ENCODE measurements at places on chromosomes 7 and 10.

DNA sequence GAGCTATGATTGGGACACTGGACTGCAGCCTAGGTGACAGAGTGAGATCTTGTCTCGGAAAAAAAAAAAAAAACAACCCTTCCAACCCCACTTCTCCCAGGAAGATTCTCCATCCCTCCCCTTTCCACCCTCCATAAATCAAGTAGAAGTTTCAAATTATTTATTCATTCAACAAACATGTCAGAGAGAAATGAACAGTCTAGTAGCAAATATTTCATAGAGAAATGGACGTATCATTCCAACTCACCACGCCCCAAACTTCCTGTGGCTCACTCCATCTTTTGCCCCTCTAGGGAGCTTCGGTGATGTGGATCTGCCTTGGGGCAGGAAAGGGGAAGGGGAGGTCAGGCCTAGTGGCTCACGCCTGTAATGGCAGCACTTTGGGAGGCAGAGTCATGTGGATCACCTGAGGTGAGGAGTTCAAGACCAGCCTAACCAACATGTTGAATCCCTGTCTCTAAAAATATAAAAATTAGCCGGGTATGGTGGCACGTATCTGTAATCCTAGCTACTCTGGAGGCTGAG, 638 bp upstream of the TRAPPC14 start:
- no peak for DNase-seq

DNA sequence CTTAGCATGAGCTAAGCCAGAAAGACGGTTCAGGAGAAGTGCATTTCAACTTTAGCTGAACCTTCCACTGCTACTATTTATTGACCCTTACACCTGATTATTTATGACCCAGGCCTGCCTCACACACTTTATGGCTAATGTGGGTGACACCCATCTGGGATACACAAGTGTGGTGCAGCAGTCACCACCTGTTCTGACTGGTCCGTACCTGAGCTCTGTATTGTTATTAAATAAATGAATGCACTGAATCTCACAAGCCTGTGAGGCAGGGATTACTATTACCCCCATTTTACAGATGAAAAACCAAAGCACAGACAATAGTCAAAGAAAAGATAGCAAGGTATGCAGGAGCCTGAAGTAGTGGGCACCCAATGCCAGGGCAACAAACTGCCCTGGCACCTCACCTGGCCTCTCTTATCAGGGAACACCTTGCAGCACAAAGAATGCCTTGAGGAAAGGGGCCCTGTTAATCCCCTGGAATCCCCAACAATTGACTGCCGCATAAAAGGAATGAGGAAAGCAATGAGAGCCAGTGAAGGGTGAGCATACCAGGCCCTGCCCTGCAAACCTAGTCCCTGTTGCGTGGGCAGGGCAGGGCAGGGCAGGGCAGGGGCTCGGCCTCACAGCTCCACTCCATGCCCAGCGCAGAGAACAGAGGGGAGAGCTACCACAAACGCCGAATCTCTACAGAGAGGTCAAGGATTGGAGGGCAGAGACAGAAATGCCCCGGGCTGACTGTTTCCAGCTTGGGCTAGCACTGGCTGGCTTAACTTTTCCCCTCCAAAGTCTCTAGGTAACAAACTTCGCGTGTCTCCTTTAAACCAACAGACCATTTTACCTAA, 1.3 kb downstream of the ANXA11 start:
- no peak for DNase-seq

GRCh38 chr7:152893801-152894294, 134.3 kb downstream of the ACTR3B start:
- no peak for DNase-seq

- peak; percentile 40 for DNase-seq
Observed at GRCh38 chr10:72087969-72088888, at the start of gene SPOCK2. TSS of gene SPOCK2 (minus strand) at chr10:72088551. CDS start at chr10:72088328, 223 bp downstream.

DNA sequence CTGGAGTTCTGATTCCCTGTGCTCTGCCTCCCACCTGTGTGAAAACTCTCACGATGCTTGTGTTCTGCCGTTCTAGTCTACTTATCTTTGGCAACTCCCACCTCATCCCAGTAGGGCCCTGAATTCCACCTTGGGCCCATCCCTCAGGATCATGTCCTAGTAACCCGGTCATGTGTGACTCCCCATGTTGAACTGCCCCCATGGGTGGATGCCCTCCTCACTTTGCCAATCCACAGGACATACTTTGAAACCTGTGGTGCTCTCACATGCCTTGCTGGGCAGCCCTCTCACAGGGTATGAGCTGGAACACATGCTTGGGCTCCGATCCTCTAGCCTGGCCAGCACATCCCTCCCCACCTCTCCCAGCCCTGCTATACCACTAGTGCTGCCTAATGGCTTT, 3.8 kb upstream of the RBM33 start:
- no peak for DNase-seq

DNA sequence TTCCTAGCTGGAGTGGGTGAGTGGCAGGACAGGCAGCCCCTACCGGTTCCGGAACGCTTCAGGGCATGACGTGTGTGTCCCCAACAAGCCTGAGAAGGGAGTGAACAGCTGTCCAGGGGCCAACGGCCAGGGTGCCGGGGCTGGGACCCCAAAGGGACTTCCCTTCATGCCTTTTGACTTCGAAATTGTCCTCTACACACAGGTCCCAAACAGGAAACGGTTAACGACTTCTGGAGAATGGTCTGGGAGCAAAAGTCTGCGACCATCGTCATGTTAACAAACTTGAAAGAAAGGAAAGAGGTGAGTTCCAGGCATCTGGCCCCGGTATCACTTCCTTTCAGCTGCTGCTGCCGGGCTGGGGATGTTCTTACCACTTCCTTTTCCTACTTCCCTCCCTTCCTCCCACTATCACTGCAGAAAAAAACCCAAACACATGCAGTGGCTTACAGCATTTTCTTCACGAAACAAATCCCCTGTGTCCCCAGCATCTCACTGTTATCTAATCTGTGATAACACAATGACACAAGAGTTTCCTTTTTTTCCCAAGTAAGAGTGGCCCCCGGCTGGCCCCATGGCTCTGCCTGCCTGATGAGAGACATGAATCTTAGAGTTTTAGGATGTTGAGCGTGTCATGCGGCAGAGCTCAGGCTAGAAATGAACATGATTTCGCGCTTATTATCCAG, 63.2 kb downstream of the MKI67 start:
- DNase-seq: no peak

DNA sequence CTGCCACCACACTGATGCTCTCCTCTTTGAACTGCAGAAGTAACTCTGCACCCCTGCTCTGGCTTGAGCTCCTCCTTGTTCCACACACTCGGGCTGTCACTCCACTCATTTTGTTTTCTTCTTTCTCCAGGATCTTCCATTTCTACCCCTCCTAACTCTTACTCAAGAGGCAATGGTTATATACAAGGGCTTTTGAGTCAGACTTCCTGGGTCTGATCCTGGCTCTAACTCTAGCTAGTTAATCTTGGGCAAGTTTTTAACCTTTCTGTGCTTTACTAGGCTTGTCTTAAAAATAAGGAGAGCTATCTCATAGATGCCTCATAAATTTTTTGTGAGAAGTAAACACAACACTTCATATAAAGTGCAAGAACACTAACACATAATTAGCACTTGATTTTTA, 45.3 kb upstream of the GNAI1 start:
- DNase-seq: no peak

- no peak for DNase-seq
Observed at GRCh38 chr7:82464372-82464771, 20.8 kb upstream of the CACNA2D1 start.

DNA sequence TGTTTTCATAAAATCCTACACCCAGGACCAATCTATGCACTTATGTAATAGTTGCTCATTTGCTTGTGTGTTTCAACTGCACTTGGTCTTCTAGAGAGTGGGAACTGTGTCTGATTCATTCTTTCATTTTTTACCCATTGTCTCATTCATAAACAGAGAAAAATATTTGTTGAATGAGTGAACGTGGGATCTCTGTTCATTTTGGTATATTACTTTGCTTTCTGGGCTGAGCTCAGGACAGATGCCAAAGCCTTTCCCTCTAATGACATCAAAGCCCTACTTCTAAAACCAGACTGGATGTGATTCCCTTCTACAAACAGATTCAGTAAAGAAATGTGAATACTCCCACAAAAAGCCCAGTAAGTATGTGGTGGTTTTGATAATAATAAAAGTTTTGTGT, 145.2 kb downstream of the ST7 start:
- no peak for DNase-seq

DNA sequence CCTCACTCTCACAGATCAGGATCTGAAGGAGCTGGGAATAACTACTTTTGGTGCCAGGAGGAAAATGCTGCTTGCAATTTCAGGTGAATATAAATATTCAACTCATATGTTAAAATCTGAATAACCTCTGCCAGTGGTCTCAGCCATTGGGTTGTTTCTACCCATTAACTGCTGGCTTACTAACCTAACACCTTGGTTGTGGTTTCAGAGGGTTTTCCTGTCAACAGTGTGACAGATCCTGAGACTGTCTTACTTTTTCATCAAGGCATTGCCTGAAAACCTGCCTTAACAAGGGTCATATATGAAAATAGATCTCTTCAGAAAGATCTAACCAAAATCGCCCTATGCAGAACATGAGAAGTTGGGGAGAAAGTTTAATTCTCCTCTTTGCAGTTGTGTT, 307.7 kb downstream of the BICC1 start:
- DNase-seq: no peak

DNA sequence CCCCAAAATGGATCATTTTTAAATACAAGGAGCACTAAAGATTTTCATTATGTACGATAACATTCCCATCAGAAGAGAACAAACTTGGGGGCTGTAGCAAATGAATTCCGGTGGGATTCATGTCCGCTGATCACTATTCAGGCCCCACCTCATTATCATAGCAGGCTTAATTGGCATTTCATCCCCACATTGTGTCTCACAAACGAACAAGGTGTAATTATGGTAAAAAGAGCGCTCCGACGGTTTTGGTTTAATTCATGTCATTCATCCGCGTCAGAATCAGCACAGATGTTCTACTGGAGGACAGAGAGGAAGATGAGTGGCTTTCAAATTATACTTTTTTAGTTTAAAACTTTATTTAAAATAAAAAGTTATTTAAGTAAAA, 124.7 kb downstream of the MAD1L1 start:
- DNase-seq: no peak

DNA sequence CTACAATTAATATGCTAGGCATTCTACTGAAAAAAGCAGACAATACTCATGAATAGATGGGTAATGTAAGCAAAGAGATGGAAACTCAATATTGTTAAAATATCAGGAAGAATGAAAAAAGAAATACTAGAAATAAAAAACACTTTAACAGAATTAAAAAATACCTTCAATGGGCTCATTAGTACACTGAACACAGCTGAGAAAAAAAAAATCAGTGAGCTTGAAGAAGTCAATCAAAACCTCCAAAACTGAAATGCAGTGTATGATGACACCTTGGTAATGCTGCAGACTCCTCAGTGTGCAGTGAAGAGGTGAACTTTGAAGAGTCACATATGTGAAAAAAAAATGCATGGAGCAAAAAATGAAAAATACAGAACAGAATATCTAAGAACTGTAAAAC, 227.2 kb downstream of the TMEM26 start:
- DNase-seq: no peak

- no peak for DNase-seq
Observed at GRCh38 chr10:125316436-125316835, 156.1 kb upstream of the CTBP2 start.

DNA sequence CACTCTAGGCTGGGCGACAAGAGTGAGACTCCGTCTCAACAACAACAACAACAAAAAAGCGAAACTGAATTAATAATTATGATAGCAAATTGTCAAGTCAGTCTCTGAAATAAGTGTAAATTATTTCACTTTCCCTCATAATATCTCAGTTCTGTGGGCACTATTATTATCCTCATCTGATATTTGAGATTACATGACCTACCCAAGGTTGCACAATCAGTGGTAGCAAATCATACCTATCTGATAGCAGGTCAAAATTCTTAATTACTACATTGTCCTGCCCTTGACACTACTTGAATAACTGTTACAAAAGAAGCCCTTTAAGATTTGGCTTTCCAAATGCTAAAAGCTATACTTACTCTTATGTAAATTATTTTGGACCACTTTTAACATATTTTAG, 115.2 kb upstream of the GPR22 start:
- DNase-seq: no peak

- no peak for DNase-seq
Observed at GRCh38 chr7:2564970-2565540, 6.3 kb downstream of the IQCE start.

DNA sequence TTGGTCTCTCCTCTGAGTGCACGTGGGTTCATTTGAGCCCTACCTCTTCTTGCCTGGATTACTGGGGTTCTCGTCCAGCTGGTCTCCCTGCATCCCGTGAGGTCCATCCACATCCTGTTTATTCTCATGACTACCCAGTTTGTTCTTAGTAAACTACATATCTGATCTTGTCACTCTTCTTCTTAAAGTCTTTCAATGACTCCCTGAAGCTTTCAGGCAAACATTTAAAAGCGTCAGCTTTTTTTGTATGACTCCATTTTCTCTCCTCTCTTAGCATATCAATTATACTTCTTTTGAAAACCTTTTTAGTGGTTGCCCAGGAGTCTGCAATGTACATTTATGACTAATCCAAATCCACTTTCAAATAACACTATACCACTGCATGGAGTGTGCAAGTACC, 7.5 kb downstream of the SFXN2 start:
- no peak for DNase-seq

DNA sequence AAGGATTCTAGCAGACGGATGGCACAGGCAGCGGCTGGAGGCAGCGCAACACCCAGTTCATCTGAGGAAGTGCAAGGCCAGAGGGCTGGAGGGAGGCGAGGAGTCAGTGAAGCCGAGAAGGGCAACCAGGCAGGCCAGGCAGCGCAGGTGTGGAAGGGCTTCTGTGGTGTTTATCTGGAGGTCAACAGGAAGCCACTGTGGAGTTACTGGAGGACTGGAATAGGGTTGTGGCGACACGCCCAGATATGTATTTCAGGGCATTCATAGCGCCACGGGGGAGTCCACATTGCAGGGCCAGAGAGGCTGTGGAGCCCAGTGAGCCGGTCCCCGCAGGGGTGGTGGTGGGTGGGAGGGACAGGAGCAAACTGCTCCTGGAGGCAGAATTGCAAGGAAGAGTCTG, 150.6 kb downstream of the CDH23 start:
- no peak for DNase-seq

- no peak for DNase-seq
Observed at GRCh38 chr7:105636982-105637381, 55.7 kb upstream of the EFCAB10 start.

- DNase-seq: no peak
Observed at GRCh38 chr7:42234736-42235135, 2.3 kb downstream of the GLI3 start.

DNA sequence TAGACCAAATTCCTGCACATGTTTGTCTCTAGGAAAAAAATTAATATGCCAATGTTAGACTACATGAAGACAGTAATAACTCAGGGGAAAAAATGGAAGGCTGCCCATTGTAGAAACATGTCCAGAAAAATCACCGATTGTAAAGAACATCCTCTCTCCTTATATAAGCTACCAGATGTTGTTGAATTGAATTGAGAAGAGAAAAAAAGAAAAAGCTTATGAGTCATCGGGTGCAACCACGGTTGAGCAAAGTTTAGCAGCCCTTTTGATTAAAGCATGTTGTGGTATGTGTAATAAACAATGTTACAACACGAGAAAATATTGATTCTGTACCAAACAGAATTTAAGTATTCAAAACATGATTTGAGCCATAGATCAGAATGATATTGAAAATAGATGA, 102.3 kb upstream of the ARHGAP21 start:
- DNase-seq: no peak

Data from activated CD8-positive, alpha-beta memory T cell treated with anti-CD3 and anti-CD28 coated beads for 4 hours (primary cell).